Stimulated activated CD8-positive, alpha-beta memory T cell treated with anti-CD3 and anti-CD28 coated beads, Interleukin-2, amount 100 ng/mL, for 48 hours (primary cell): ENCODE measurements at places on chromosomes 16 and 17.

DNA sequence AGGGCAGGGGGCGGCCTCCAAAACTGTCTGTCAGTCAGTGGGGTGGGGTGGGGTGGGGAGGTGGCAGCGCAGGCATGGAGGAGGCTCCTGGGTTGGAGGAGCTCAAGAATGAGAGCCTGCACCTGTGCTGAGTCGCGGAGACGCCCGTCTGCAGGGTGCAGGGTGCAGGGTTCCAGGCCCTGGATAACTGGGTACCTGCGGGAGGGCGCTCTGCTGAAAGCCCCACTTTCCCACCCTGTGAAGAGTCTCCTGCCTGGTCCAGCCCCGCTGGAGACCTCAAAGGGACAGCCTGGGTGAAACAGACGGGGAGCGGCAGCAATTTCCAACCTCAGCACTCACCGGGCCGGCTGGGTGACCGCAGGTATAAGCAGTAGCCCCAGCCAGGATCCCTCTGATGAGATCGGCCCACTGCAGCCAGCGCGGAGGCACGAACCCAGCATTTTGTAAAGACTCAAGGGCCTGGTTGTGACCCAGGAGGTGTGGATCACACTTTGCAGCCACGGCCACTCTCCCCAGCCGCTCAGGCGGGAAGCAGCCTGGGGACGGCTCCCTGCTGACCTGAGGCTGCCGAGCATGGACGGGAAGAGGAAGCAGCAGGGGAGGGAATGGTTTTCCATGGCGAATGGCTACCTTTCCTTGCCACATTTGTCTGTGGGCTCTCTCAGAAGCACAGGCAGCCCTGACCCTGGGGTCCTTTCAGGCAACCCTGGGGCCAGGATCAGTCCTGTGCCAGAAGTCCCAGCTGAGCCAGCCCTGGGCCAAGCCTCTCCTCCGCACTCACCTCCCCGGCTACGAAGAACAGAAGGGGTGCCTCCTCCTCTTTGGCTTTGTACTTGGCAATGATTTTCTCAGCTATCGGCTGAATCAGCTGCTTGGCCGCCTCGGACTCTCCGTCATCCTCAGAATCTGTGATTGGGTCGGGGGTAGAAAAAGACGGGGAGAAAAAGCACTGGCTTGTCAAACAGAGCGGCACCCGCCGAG, 21.0 kb downstream of the MRM3 start:
- no peak for DNase-seq

DNA sequence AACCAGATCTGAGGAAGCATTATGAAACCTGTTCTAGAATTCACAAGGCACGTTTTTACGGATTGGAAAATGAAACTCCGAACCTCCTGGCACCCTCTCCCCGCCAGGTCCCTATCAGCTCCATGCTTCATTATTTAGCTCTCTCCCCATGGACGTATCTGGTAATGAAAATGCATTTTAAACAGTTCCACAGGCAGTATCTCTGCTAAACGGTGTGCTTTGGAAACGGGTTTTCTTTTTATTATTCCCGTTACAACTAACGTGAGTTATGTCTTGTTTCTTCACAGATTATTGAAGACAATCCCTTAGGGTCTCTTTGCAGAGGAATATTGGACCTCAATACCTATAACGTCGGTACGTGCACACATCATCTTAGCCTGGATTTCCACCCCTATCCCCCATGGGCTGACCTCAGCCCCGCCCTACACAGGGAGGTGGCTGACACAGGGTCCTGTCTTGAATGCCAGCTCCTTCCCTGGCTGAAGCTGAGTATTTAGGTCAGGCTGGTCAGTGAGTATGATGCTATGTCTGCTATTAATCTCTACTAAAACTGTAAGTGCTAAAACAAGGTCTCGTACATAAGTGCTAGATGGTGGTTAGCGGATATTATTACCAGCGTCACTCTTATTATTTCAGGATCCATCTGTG, 82.9 kb downstream of the SDR42E1 start:
- DNase-seq, result no peak

- no peak for DNase-seq
Observed at GRCh38 chr17:82974136-82974952, 105.1 kb upstream of the METRNL start.

GRCh38 chr17:62965174-62965685, 805 bp upstream of the TANC2 start:
- DNase-seq, result peak; percentile 44

DNA sequence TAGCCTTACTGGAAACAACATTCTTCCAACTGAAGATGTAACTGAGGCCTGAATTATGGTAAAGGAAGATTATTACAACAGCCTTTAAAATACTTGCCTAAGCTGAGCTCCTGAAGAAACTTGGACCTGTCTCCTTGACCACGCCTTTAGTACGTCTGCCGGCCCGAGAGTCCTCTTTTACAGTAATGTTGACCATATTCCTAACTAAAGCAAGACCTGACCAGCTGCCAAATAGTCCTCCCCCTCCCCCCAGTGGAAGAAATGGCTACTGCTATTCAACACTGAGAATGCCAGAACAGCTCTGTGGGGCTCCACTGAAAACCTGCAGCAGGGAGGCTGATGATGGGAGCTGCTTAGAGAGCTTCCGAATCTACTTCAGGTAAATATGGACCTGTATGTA, 12.6 kb upstream of the FOXJ1 start:
- DNase-seq, result no peak

- no peak for DNase-seq
Observed at GRCh38 chr16:80735846-80736245, 68.6 kb downstream of the CDYL2 start.
